Central memory CD4-positive, alpha-beta T cell (primary cell): ENCODE measurements at places on chromosomes 1 and 21.

GRCh38 chr1:203275656-203276272 is 29.6 kb upstream of the BTG2 start:
- no peak for DNase-seq

GRCh38 chr21:42319851-42320572 is 4.8 kb upstream of the TFF3 start:
- no peak for DNase-seq

DNA sequence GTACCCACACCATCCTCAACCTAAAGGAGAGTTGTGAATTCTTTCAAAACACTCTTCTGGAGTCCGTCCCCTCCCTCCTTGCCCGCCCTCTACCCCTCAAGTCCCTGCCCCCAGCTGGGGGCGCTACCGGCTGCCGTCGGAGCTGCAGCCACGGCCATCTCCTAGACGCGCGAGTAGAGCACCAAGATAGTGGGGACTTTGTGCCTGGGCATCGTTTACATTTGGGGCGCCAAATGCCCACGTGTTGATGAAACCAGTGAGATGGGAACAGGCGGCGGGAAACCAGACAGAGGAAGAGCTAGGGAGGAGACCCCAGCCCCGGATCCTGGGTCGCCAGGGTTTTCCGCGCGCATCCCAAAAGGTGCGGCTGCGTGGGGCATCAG is 638 bp upstream of the OLIG2 start:
- no peak for DNase-seq

DNA sequence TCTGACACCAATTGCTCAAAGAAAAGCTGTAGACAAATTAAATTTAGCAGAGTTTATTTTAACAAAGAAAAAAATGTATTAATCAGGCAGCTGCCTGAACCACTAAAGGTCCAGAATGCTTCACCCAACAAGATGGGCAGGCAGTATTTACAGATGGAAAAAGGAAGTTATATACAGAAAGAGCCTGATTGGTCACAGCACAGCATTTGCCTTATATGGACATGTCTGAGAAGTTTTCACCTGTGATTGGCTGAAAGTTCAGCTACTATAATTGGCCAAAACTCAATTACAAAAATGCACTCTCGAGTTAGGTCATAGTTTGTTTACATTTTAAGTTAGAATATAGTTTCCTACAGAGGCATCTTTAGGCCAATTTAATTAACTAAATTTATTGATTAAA is 15.1 kb upstream of the FMO1 start:
- DNase-seq, result no peak

DNA sequence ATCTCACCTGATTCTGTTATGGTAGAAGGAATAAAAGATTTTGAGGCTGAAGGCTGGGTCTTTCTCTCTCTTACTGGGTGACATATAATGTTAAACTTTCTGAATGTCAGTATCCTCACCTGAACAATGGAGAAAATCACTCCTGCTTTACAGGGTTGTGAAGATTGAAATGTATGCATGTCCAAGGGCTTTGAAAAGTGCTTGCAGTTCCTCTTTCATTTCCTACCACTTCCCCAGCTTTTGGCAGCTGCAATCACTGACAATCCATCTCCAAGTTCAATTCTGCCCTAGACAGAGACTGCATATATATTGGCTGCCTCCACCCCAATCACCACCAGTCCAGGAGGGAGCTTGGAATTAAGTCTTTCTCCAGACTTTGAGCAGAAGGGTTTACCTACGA is 39.8 kb downstream of the FAM78B start:
- DNase-seq, result no peak

- no peak for DNase-seq
These were observed 22.4 kb downstream of the EDN2 start for GRCh38 chr1:41461790-41462679.

DNA sequence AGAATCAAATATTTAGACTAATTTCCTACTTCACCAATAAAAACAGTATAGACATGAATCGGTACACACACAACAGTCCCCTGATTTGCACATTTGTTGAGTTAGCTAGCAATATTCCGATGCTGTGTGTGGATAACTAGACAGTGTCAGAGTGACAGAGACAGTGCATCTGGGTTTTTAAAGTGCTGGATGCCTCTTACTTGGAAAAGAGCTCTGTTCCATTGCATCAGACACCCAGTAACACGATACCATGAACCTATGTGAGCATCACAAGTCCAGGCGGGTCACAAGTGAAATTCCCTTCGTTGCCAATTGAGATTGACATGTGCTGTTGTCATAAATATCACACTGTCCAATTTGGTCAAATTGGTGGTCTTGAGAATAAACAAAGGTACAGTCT is 82.0 kb upstream of the ESRRG start:
- no peak for DNase-seq

GRCh38 chr1:70156529-70157120 is 48.8 kb downstream of the LRRC40 start:
- DNase-seq, result no peak

GRCh38 chr1:19309123-19309813 is 2.7 kb downstream of the AKR7A2 start:
- DNase-seq, result no peak

GRCh38 chr1:21673277-21673780 is 4.2 kb upstream of the RAP1GAP start:
- no peak for DNase-seq

DNA sequence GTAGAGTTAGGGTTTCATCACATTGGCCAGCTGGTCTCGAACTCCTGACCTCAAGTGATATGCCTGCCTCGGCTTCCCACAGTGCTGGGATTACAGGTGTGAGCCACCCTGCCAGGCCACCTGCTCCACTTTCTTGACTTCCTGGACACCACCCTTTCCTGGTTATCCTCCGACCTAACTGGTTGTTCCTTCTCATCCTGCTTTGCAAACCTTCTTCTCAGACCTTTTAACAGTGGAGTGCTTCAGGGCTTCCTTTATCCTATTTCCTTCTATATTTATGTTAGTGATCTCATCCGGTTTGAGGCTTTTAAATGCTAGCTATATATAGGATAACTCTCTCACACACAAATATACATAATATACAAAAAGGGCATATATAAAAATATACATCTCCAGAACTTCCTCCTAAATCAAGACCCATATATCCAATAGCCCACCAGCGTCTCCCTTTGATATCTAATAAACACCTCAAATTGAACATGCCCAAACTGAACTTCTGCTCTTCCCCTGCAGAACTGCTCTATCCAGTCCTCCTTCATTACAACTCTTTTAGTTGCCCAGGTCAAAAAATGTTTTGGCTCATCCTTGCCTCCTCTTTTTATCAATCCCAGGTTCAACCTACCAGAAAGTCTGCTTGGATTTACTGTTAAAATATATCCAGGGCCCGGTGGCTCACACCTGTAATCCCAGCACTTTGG is 19.5 kb upstream of the UQCRHL start:
- DNase-seq, result no peak

- no peak for DNase-seq
These were observed 118.7 kb downstream of the IER5 start for GRCh38 chr1:181206979-181207790.

DNA sequence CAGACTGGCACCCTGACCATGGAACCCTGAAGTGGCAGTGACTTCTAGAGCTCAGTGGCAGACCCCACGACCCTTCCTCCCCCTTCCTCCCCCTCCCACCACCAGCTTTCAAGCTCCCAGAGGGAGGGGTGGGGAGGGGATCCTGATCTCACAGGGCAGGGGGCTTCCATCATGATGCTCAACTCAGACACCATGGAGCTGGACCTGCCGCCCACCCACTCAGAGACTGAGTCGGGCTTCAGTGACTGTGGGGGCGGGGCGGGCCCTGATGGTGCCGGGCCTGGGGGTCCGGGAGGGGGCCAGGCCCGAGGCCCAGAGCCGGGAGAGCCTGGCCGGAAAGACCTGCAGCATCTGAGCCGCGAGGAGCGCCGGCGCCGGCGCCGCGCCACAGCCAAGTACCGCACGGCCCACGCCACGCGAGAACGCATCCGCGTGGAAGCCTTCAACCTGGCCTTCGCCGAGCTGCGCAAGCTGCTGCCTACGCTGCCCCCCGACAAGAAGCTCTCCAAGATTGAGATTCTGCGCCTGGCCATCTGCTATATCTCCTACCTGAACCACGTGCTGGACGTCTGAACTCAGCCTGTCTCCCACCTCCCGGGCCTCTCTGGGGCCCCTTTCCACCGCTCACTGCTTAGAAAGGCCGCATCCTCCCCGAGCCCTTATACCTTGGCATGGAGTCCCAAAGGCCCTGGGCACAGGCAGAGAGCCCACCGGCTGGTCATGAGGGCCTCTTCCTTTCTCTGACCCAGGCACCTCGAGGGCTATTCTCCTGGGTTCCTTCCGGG is 3.9 kb downstream of the NHLH1 start:
- no peak for DNase-seq

DNA sequence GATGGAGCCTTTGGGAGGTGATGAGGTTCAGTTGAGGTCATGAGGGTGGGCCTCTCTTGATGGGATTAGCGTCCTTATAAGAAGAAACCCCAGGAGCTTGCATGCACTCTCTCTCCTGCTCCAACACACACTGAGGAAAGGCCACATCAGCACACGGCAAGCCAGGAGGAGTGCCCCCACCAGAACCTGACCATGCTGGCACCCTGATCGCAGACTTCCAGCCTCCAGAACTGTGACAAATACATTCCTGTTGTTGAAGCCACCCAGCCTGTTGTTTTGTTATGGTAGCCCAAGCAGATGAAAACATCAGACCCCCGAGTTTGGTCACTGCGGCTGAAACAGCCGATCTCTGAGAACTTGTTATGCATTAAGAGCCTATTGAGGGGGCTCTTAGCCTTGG is 64.8 kb upstream of the SOD1 start:
- DNase-seq, result no peak

GRCh38 chr1:19936061-19936750 is 12.8 kb upstream of the PLA2G2E start:
- DNase-seq, result no peak

DNA sequence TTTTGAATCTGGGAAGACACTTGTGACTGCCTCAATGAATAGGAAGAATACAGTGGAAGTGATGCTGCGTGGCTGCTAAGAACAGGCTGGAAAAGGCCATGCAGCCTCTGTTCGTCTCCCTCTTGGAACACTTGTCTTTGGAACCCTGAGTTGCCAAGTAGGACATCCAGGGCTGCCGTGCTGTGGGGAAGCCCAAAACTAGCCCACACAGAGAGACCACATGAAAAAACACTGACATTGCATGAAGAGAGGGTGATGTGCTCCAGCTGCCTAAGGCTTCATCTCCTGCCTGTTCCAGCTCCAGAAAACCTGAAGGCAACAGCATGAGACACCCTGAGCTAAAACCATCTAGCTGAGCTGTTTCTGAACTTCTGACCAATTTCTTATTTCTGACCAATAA is 61.1 kb upstream of the GNG4 start:
- no peak for DNase-seq

DNA sequence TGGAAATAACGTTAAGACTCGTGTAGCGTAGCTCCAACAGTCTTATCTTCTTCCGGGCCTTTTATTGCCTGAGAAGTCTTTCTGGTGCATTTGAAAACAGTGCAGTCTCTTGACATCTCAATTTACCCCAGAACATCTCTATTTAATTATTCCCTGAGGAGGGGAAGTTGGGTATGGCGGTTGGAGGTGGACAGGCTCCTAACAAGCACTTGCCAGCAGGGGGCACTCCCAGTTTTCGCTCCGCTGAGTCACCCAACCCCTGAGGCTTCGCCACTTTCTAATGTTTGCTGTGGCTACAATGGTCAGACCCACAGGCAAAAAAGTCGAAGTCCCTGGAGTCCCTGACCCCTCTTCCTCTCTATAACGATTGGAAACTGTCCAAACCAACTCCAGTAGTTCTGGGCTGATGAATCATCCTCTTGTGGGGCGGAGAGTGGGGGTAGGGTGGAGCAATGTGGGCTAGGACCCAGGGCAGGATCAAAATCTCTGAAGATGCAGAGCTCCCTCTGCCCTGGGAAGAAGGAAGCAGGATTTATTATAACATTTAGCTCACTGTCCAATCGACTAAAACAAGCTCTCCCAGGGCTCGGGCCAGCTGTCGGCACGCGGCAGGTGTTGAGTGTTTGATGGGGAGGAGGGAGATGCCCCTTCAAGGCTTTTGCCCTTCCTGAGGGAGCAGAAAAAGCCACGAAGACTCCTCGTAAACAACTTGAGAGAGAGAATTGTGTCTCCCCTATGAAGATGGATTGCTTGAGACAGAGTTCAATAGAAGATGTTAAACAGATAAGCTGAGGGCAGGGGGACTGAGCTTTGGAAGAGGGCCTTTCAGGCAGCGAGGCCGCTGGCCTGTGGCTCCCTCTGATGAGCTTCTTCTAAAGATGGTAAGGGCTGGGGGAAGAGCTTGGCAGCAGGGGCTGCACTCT is 85.7 kb downstream of the BRINP2 start:
- DNase-seq, result no peak

- DNase-seq, result no peak
These were observed 6.3 kb downstream of the HPCA start for GRCh38 chr1:32892368-32893197.

DNA sequence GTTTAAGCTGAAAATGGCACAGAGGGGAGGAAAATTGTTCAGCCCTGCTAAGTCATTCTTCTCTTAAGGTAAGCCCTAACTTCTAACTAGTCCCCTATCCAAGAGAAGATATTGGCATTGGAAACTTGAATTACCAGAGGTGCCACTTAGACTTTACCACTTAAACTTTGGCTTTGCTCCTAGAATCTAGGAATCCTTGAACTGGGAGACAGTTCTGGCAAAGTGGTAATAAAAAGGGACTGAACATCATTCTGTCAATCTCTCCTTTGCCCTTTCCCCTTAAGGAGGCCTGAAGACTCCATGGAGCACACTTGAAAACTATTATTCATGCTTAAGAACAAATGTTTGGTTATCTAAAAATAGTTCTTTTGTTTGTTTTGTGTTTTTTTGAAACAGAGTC is 8.4 kb downstream of the ATP1A4 start:
- DNase-seq, result no peak

DNA sequence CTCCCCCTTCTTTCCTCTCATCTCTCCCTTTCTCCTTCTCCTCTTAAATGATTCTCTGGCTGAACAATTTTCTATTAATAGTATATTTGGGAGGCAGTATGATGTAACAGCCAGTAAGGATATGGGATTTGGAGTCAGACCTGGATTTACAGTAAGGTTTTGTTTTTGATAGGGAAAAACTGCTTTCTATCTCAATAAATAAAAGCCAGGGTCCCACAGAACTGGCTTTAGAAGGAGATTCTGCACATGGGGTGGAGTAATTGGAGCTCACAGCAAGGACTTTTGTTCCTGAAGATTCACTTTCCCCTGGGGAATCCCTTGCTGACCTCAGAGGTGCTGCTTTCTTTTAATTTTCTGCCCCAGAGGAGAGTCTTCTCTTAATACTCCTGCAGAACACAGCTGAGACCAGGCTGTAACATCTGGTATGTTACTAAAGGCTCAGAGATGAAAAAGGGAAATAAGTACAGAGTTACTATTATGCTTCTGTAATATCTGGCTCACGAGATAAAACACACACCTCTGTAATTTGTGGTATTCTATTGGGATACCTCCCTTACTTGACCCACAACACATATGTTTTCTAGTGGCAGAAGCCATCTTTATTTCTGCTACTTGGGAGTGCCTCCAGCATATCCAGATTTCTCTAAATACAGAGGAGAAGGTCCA is 13.4 kb downstream of the EPB41 start:
- DNase-seq, result no peak

DNA sequence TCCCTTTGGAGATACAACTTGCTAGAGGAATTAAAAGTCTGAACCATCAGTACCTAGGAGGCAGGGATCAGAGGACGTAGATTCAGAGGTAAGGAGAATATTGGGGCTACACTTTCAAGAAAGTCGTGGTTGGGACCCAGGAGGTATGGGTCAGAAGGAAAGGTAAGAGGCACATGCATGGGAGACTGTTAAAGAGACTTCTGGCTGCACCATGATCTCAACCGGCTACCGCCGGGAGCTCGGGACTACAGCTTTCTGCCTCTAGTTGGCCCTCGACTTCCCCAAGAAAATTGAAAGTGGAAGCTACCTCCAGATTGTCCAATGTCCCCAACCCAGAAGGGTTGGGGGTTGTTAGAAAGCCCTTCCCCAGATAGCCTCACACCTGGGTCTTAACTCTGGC is 355.7 kb upstream of the TMPRSS15 start:
- no peak for DNase-seq
